H4 (cell line): ENCODE measurements at places on chromosomes 5 and 9.

DNA sequence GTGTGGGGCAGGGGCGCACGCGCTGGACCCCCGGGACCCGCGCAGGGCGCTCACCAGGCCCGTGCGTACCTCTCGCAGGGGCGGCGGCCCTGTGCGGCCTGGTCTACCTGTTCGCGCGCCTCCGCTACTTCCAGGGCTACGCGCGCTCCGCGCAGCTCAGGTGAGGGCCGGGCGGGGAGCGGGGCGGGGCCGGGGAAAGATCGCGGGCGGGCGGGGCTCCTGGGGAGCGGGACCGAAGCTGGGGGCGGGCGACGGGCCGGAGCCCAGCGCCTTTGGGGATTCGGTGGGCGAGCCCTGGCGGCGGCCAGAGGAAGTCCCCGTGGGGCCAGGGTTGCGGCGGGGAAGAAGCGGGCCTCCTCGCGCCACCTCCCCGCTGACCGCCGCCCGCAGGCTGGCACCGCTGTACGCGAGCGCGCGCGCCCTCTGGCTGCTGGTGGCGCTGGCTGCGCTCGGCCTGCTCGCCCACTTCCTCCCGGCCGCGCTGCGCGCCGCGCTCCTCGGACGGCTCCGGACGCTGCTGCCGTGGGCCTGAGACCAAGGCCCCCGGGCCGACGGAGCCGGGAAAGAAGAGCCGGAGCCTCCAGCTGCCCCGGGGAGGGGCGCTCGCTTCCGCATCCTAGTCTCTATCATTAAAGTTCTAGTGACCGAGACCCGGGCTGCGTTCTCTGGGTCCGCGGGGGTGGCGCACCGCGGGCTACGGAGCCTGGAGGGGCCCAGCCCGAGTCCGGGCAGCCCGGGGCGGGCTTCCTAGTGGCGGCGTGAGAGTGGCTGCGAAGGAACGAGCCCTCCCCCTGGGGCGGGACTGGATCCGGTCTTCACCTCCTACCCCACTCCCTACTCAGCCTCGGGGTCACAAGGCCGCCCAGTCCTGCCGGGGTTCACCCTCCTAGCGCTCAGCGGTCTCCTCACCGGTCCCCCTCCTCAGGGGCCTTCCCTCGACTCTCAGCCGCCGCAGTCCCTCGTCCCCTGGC lies 2.4 kb downstream of the LTC4S start:
- peak; percentile 63 for DNase-seq

GRCh38 chr5:131277875-131278740 lies 14.3 kb downstream of the CDC42SE2 start:
- no peak for DNase-seq

DNA sequence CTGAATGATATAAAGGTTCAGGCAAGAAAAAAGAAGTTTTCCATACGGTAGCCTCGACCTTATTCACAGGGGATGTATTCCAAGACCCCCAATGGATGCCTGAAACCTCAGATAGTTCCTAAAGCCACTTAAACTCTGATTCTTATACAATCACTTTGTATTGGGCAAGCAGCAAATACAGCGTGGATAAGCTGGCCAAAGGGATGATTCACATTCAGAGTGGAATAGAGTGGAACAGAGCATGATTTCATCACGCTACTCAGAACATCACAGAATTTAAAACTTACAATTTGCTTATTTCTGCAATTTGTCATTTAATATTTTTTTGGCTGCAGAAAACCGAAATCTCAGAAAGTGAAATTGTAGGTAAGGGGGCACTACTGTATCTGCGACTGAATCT lies 40.5 kb upstream of the CDH18 start:
- DNase-seq, result no peak

GRCh38 chr9:14992081-14992480 lies 81.9 kb upstream of the FREM1 start:
- peak; percentile 46 for DNase-seq

GRCh38 chr5:16842896-16843295 lies 93.2 kb downstream of the MYO10 start:
- no peak for DNase-seq

- no peak for DNase-seq
Measured at GRCh38 chr9:130283539-130284248, 18.1 kb downstream of the HMCN2 start.

- DNase-seq, result no peak
Measured at GRCh38 chr5:73564675-73565074, 764 bp downstream of the ANKRA2 start.

- DNase-seq, result no peak
Measured at GRCh38 chr5:15421921-15422412, 78.0 kb upstream of the FBXL7 start.

DNA sequence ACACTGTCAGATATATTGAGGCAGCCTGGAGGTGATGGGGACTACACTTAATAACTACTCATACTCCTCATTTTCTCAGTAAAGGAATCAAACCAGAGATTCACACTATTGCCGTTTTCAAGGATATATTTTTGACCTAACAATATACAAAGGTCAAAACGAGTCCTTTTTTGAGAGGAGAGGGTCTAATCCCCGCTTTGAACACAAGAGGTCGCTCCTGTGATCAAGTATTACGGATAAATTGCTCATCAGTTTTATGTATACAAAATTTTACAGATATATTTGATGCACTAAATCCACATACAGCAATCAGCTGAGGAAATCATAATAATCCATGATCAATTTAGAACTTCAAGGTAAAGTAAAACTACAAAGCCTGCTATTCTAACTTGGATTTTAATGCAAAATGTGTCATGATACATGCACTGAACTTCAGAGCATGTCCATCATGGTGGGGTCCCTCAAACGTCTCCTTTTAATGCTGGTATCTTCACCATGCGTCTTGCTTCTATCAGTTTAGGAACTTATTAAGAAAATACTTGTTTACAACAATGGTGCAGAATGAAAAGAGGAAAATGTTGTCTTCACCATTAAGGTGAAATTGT lies 2.5 kb upstream of the ISL1 start:
- DNase-seq, result peak; percentile 21

- no peak for DNase-seq
Measured at GRCh38 chr9:87199278-87199677, 252.0 kb upstream of the GAS1 start.

DNA sequence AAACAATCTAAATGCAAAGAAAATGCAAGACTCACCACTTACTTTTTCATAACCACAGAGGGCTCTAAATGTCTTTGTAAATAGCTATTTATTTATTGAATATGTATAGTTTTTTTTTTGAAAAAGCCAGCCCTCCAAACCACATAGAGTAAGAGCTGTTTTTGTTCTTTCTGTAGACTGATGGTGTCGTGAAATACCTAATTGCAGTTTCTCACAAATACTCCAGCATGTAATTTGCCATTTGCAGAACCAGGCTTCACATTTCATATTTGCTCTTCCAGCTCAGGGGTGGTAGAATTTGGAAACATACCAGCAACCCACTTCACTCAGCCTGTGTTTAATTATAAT lies 159.8 kb downstream of the TMC1 start:
- DNase-seq, result no peak

GRCh38 chr5:60576425-60576824 lies 123.5 kb downstream of the DEPDC1B start:
- no peak for DNase-seq

DNA sequence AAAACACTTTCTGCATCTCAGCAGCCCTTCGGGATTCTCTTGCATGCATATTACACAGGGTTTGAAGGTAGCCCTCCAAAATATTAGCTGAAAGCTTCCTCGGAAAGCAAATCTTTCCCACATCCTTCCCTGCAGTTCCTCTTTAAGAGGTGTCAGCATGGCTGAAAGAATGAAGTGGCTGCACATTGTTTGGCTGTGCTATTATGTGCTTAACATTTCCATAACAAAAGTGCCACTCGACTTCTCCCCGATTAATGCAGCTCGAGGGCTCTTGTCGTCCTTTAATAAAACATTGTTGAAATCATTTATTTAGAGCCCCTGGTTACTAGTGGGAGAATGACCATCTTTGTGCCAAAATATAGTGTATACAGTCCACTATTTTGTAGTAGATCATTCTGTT lies 6.5 kb downstream of the GAS1 start:
- DNase-seq, result no peak

DNA sequence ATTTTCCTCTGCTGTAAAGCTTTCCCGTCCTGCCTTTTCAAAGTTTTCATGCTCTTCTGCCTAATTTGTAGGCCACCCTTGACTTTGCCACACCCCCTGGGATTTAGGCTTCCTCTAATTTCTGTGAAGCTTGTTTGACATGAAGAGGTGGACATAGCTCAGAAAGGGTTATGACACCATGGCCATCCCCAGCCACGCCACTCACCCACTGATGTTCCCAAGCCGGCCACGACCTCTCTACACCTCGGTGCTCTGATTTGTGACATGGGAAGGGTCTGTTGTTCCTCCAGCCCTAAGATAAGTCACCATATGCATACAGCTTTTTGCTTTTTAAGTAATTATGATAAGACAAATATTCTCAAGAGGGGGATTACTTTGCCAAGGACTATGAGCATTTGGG lies 139.5 kb downstream of the BARX1 start:
- no peak for DNase-seq

DNA sequence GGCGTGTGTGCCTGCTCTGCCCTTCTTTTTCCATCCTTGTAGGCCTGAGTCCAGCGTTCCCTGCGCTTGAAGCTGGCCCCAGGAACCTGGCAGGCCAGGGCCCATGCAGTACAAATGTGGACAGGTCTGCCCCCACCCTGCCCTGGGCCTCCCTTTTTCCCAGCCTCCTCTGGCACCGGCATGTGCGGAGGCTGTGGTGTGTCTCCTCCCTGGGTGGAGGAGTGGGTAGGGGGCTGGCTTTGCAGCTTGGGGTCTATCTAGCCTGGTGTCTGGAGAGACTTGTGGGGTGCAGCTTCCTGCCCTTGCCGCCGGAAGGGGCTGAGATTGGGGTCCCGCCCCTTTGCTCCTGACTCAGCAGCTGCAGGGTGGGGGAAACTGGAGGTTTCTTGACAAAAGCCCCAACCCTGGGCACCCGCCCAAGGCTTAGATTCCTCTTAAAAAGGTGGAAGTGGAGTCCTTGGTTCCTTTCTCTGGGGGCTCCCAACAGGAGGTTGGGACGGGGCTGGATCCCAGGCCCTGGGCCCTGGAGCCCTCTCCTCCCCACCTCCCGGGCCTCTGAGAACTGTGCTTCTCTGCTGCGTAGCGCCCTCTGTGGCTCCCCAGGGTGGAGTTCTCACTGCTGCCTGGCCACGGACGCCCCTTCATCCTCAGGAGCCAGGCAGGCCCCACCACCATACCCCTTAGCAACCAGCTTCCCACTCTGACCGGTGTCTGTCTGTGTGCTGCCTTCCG lies 18.0 kb downstream of the RXRA start:
- DNase-seq, result no peak

DNA sequence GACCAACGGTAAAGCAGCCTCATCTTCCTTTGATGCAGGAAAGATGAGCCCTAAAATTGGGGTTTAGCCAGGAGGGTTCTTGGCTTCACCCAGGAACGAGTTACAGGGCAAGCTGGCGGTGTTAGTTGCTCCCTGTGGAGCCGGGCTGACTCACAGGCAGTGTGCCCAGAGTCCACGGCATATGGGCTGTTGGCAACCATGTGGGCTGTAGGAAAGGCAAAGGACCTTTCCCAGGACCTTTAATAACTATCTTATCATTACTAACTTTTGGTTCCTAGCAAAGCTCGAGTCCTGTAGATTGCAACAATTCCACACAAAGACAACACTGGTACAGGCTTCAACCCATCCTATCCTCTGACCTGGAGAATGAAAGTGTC lies 29.8 kb upstream of the CLPTM1L start:
- no peak for DNase-seq

GRCh38 chr9:89477384-89477783 lies 20.5 kb downstream of the SEMA4D start:
- no peak for DNase-seq

GRCh38 chr5:178794433-178794832 lies 64.0 kb upstream of the ZNF354A start:
- no peak for DNase-seq

DNA sequence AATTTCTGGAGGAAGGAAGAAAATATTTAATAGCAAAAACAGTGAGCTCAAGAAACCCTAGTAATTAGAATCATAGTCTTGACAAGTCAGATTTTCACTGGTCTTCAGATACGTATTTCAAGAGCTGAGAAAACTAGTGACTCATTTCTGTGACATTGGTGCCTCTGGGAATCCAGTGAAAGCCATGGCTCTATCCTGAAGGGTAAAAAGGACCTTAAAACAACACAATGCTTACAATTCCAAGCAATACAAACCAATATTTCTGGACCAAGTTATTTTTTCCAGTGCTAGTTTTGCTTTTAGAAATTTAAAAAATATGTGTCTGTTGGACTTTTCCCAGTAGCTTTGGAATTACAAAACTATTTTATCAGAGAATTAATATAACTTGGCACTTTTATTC lies 140.3 kb downstream of the LPAR1 start:
- DNase-seq, result no peak

- no peak for DNase-seq
Measured at GRCh38 chr5:10421896-10422691, 19.6 kb upstream of the ROPN1L start.

GRCh38 chr5:93883459-93883858 lies 142.1 kb upstream of the POU5F2 start:
- DNase-seq, result no peak

DNA sequence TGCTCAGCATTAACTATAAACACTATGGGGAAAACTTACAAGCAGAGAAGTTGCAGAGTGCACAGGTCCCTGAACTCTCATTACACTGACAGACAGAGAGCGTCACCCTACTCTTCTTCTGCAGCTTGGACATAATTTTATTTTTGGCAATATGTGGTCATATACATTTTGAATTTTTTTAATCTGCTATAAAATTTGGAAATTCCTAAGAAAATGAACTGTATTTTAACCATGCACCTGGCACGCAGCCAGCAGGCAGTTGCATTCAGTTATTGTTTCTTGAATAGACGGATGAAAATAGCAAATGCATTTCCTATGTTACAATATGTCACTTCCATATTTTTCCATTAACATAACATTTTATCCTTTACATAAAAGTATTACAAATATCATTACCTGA lies 100.2 kb downstream of the SLC25A46 start:
- no peak for DNase-seq

GRCh38 chr5:50745221-50745910 lies 78.9 kb downstream of the PARP8 start:
- DNase-seq, result no peak

DNA sequence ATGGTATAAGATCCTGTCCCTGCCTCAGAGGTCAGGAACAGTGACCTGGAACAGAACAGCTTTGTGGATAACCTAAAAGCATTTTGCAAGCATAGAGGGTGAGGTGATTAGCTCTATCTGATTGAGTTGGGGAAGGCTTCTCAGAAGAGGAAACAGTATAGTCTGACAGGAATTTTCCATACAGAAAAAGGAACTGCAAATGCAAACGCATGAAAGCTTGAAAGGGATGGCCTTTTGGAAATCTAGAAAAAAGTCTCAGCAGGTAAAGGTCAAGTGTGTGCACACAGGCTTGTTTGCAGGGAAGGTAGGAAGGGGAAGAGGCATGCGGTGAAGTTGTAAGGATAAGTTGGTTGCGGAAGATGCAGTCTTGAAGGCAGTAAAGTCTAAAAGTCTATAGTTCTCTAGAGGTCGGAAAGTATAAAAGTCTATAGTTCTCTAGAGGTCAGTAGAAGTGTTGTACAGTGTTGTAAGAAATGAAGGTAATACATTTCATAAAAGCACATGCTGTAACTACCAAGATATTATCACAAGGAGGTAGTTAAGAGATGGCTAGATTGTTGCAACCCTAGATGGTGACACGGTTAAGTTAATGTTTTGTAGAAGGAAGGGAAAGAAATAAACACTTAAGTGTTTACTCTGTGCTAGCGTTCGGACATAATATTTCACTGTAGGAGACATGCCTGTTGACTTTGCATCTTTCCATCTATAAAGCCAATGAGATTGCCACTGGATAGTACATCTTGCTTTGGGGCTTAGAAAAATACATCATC lies 16.7 kb upstream of the HSPB3 start:
- DNase-seq, result no peak

- no peak for DNase-seq
Measured at GRCh38 chr9:76787677-76788076, 23.4 kb downstream of the PCA3 start.
